ENCODE measurements at places on chromosomes 2 and 18.

GRCh38 chr18:2360861-2361260 is 210.4 kb downstream of the METTL4 start:
- DNase-seq: no peak

GRCh38 chr2:199646439-199646838 is 188.7 kb upstream of the SATB2 start:
- DNase-seq: no peak

DNA sequence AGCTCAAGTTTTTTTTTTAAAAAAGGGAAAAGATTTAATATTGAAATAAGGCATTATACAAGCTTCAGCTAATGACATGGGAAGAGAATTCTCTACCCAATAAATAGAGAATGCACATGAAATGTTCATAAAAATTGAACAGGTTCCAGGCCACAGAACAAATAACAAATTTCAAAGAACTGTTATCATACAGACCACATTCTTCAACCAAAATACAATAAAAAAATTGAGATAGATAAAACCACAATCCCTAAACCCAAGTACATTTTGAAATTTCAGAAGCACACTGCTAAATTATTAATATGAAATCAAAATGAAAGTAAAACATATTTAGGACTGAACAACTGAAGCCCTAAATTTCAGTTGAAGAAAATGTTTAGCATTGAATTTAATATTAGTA is 89.6 kb downstream of the BCL2 start:
- no peak for DNase-seq

DNA sequence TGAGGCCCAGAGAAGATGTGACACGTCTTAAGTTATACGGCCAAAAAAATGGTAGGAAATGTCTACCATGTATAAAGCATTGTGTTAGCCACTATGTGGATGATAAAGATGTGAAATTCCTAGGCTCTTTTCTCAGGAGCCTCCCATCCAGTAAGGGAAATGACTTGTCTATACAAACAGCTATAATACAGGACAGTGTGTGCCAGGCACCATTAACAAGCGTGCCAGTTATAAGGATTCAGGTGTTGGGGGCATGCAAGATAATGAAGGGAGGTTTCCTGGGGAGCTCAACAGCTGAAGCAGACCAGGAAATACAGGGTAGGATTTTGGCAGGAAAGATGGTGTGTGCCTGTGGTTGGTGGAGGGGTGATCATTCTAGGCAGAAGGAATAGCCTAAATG is 37.6 kb downstream of the ALPK2 start:
- no peak for DNase-seq

GRCh38 chr18:63284173-63284799 is 35.3 kb downstream of the BCL2 start:
- DNase-seq: no peak

GRCh38 chr2:150981826-150982225 is 279.8 kb downstream of the RBM43 start:
- no peak for DNase-seq

GRCh38 chr2:238901461-238902057 is 53.7 kb downstream of the TWIST2 start:
- DNase-seq: no peak

DNA sequence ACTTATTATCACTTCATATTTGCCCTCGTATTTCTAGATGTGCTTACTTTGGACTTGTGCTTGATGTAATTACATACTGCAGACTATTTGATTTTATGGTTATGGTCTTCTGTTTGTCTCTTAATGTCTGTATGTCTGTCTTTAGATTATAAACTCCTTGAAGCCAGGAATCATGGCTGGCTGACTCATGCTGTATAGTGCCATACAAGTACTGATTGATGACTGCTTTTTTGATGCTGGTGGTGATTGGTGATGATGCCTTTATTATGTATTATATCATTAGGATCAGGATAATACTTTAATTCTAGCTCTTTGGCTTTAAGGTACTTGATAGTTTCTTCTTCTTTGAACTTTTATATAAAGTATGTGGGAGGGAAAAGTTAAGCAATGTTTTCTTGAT is 17.3 kb downstream of the SMCHD1 start:
- DNase-seq: no peak

DNA sequence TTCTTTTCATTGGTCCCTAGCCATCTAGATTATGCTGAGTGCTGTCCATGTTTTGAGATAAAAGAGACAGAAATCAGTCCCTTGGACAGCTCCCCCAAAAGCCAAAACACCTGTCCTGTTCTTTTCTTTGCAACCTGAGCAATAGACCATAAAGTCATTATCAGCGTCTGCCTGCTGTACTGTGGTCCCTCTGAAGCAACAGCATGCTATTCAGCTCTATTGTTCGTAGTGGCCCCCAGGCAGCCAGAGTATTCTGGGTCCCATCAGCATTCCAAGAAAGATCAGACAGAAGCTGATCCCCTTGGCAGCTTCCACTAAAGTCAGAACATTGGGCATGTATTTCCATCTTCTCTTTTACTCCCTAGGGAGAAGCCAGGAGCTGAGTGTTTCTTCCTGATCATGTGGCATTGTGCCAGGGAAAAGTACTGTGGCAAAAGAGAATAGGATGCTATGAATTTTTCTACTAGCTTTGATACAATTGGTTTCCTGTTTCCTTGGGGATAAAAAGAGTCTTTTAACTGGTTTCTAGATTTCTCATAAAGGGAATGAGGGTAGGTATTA is 33.6 kb upstream of the ZSWIM2 start:
- no peak for DNase-seq

DNA sequence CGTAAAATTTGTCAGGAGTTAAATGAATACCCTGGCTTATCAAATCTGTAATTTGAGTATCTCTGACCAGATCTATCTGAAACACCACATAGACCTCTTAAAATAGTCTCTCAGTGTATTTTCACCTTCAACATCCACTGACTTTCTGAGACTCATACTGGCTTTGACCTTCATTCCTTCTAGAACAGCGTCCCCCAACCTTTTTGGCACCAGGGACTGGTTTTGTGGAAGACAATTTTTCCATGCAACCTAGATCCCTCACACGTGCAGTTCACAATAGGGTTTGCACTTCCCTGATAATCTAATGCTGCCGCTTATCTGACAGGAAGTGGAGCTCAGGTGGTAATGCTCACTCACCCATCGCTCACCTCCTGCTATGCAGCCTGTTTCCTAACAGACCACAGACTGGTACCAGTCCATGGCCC is 3.2 kb downstream of the NBAS start:
- no peak for DNase-seq

DNA sequence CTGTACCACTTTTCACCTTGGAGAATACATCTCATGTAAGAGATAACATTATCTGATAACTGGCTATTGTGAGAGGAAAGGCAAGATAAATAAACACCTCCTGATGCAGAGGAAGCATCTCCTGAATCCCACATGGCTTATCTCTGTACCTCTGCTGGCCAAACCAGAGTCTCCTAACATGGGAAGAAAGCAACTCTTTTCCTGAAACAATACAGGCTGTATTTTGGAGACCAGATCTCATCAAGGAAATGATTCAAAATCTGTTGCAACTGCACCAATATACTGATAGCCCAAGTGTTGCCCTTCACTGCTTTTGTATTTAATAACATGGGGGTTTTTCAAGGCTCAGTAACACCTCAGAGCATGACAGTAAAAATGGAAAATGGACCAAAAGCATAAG is 106.9 kb downstream of the MREG start:
- DNase-seq: no peak

- no peak for DNase-seq
Measured at GRCh38 chr2:24825883-24826772, 32.9 kb downstream of the CENPO start.

- no peak for DNase-seq
Measured at GRCh38 chr2:618422-618990, 58.7 kb downstream of the TMEM18 start.

GRCh38 chr2:58336416-58336815 is 95.3 kb upstream of the FANCL start:
- DNase-seq: no peak

DNA sequence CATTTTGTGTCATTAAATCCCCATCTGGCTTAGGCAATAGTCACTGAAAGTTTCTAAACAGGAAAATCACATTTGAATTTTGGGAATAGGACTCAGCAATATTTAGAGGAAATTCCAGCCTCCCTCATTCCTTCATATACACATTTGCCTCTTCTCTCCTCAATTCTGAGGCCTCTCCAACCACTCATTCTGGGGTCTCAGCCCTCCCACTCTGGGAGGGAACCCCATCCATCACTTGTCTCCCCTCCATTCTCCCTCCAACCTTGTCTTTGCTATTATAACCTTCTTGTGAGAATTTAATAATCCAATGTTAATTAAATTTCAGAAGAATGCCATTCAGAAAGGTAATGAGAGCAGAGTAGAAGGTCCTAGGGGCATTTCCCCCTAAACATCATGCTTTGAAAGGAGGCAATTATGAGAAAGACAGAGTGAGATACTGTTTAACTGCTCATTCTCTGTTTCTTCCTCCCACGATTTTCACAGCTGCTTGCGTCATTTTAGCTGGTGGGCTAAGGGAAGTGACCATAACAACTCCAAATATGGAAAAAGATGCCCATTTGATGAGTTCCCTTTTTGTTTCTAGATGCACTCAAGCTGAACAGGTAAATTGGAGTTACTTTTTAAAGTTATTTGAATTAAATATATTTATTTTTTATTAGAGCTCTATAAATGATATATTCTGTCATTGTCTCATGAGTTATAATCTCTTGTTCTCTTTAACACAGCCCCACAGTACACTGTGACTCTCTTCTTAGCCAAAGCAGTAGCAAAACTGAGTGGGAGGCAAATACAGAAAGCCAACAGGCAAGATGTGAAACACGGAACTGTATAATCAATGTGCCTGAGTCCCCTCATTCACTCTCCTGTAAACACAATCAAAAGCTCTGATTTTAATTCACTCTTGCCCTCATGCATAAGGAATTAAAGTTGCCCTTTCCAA is 135.1 kb downstream of the DLGAP1 start:
- no peak for DNase-seq
